ENCODE measurements at places on chromosomes 1 and 21.

DNA sequence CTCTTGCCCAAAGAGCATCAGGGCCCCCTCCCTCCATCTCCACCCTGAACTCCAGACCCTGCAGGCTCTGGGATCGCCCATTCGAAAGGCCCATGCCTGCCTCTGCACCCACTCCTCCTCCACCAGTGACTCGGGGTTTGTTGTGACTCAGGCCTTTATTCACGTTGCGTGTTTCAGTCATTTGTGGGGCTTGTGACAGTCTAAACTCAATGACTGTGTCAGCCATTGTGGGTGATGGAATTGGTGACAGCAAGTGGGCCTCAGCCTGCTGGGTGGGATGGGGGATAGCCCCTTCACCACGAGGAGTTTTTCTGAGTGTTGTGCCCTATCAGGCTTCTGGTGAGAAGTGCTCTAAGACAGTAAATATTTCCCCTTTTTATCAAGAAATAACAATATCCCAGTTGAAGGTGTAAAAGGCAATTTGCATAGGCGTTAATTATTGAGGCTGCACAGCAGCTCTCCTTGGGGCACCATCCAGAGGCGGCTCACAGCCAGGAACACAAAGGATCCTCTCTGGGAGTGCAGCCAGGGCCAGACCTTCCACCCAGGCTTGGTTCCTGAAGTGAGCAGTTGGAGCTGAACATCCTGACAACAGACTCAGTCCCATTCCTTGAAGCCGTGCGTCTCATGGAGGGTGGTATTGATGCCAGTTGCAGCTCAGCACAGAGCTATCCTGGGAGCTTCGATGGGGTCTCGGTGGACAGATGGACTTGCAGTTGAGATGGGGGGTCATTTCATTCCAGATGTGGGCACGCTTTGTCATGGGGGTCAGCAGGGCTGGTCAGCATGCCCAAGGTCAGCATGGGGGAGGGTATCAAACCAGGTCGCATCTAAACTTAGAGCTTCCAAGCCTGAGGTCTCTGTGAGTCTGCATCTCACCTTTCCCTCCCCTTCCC, 135.6 kb upstream of the CACNA1E start:
- DNase-seq, result no peak

GRCh38 chr1:18007391-18008041, 100.1 kb upstream of the IGSF21 start:
- no peak for DNase-seq

DNA sequence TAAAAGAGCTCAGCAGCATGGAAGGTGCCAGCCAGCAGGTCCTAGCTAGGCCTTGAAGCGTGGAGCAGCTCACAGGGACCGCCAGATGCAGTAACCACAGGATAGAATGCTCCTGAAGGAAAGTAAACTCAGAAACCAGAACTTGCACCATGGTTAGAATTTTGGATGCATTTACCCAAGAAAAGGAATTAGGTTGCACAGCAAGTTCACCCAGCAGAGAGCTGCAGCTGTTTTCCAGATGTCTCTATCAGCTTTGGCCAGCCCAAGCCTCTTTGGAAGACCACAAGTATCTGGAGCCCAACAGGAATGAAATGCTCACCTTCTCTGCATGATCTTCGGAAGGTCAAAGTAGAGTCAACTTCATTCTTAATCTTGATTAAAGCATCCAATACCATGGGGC, 21.0 kb upstream of the ATP13A2 start:
- DNase-seq, result no peak

GRCh38 chr1:171311771-171312558, 2.0 kb upstream of the FMO4 start:
- no peak for DNase-seq

- DNase-seq, result peak; percentile 40
Observed at GRCh38 chr21:45983981-45984551, 2.5 kb downstream of the COL6A1 start.

GRCh38 chr1:37809942-37810341, 1.9 kb upstream of the YRDC start:
- no peak for DNase-seq

DNA sequence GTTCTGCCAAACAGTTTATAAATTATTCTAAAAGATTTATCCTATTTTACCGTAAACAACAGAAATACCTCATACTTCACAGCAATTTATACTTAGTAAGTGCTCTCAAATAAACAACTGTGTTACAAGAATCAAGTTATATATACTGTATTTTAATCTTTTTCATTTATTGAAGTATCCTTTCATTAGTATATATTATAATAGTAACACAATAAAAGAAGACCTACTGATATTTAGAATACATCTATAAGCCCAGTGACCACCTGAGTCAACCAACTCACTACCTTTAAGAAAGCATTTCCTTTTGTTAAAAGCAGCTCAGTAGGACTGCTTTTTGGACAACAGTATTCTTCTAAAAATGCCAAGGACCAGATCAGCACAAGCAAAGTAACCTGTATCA, 5.9 kb downstream of the TMCO1 start:
- no peak for DNase-seq

- DNase-seq, result peak; percentile 73
Observed at GRCh38 chr21:38384675-38385426, 113.4 kb downstream of the ERG start.

DNA sequence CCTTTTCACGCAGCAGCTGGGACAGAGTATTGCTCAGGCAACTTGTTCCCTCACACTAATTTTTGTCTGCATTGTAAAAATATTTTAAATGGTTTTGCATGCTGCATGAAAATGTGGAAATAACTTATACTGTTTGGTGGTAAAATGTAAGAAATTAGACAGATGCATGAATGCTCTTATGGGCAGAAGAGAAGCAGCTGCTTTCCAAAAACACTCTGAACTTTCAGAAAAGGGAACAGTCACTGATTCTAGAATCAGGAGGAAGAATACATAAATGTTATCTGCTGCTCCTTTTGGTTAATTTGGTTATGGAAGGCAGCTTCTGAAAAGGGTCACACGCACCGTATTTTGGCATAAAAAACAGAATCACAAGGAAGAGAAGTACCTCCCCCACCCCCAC, 87.0 kb upstream of the RUNX1 start:
- DNase-seq, result no peak

DNA sequence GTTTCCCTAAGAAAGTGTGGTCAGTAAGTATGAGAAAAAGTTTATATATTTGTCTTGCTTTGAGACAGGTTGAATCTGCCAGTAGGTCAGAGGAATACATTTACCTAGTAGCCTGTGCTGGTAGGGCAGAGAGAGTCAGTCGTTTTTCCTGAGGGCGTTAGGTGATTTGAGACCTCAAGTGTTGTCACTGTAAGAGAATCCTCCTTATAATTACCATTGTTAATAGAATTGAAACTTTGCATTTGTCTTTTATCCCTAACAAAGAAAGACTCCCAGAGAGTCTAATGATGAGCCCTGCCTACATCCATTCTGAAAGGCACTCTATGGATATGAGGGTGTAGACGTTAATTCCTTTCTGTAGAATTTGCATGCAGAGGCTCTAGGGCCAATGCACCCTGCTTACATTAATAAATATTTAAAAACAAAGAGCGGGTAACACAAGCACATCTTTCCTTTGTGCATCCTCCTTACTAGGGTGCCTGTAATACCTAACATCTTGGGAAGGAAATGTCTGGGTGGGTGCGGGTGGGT, 16.4 kb downstream of the PBX1 start:
- no peak for DNase-seq

DNA sequence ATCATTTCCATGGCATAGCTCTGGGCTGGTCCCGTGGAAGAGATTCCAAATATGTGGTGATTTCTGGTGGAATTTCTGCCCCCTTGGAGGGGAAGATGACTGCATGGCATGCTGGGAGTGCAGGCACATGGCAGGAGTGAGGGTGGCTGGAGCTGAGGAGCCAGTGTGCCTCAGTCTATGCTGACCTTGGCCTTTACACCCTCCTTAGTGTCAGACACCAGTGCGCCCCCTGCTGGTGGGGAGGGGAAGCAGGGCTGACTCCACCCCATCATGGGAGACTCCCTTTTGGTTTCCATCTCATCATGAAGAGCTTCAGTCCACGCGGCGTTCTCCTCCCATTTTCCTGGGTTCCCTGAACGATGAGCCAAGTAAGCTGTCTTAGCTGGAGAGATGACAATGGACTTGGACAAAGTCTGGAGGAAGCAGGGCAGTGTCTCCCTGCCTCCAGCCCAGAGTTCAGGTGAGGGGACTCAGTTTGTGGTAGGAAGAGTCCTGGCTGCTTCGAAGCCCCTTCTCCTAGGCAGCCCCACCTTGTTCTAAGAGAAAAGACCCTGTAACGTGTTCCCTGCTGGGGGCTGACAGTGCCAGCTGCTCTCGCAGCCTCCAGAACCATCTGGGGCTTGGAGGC, 10.3 kb downstream of the ALX3 start:
- DNase-seq, result peak; percentile 76

DNA sequence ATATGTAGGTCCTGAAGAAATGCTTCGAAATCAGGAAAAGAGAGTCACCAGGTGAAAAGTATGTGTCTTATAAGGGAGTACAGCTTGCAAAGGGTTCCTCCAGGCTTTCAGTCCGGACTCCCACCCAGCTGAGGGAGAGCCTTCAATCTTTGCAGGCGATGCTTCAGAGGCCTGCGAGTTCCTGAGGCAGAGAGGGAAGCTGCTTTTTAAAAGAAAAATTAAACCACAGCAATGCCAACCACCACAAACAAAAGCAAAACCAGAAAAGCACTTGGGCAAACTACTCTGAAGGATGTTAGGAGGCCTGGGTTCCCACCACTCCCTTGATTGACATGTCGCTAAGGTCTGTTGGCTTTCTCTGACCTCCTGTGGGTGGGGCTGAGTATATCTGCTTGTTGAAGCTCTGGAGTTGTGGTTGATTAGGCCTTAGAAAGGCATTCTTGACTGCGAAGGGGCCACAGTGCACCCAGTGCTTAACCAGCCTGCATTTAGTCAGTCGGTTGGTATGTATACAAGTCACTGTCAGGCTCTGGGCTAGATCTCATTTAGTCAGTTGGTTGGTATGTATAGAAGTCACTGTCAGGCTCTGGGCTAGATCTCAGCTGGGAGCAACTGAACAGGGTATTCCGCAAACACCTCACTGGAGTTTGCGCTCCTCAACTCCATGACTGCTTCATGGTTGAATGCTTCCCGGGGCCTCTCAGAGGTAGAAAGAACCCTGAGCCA, 1.2 kb downstream of the NIPAL3 start:
- peak; percentile 30 for DNase-seq

GRCh38 chr1:153397051-153397923, 6.4 kb upstream of the S100A8 start:
- DNase-seq, result peak; percentile 86
